ENCODE measurements at places on chromosomes 12 and 14.
A peak's percentile ranks its signal among the peaks of the same experiment; 100 is the strongest.

- DNase-seq, result no peak
These were observed 48.2 kb downstream of the AREL1 start for GRCh38 chr14:74664717-74665116.

- DNase-seq, result no peak
These were observed 24.3 kb downstream of the BCL2L14 start for GRCh38 chr12:12095021-12095420.

DNA sequence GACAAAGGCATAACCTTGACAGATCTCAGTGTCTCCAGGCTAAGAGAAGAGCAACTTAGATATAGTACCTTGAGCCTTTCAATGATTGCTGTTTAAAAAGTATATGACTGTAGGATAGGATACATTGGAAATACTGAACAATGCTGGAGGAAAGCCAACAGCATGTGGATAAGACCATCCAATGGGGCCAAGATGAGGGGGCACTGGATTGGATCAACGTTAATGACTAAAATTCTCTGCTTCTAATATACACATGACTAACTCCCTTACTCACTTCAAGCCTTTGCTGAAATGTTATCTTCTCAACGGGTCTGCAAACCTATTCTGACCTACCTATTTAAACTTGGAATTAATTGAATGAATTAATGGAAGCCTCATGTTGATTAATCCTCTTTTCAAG, 354.9 kb downstream of the RAD51B start:
- DNase-seq, result no peak

DNA sequence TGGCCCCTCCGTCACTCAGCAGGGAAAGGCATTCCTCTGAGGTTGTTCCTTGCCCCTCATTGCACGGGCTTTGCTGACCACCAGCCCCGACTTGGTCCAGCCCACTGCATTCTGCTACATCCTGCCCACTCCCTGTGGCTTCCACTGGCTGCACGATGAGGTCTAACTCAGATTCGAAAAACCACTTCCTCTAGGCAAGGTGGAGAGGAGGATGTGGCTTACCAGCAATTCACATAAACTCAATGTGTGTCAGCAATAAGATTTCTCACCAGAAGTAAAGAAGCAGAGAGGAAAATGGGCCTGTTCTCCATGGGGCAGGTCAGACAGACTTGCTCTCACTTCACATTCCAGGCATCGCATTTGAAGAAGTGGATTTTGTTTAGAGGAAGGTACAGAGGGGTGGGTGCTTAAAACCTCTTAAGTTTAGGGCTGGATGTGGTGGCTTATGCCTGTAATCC, 14.7 kb downstream of the GPR68 start:
- DNase-seq, result peak; percentile 85

DNA sequence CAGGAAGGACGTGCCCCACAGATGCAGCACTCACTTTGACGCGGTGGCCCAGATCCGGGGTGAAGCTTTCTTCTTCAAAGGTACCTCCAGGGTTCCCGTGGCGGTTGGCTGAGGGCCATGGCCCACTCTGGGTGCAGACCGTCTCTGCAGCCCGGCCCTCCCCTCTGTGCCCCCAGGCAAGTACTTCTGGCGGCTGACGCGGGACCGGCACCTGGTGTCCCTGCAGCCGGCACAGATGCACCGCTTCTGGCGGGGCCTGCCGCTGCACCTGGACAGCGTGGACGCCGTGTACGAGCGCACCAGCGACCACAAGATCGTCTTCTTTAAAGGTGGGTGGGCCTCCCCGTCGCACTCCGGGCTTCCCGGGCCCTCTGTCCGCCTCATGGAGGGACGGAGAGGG, 16.9 kb downstream of the MMP17 start:
- DNase-seq, result no peak

DNA sequence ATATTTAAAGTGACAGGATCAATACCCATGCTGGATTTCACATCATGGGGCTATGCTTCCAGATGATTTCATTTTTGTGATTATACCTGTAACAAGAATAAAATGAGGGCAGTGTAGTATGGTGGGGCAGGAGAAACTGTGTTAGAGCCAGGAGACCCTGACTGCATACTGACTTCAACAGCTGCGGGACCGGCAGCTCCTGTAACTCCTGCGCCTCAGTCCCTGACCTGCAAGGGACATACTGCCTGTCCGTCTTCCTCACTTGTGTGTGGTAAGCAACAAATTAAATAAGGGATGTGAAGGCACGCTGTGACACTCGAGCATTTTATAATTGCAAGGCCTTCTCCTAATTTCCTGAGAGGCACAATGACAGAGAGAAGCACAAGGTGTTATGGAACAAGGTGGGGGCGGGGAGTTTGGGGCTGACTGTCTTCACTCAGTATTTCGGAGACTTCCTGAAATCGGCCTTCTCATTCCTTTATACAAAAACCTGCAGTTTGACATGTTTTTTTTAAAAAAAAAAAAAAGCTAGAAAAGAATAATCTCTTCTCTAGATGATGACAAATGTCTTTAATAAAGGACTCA, 164.2 kb downstream of the TTC7B start:
- no peak for DNase-seq

GRCh38 chr12:44240186-44240585, 404.3 kb downstream of the TMEM117 start:
- no peak for DNase-seq

DNA sequence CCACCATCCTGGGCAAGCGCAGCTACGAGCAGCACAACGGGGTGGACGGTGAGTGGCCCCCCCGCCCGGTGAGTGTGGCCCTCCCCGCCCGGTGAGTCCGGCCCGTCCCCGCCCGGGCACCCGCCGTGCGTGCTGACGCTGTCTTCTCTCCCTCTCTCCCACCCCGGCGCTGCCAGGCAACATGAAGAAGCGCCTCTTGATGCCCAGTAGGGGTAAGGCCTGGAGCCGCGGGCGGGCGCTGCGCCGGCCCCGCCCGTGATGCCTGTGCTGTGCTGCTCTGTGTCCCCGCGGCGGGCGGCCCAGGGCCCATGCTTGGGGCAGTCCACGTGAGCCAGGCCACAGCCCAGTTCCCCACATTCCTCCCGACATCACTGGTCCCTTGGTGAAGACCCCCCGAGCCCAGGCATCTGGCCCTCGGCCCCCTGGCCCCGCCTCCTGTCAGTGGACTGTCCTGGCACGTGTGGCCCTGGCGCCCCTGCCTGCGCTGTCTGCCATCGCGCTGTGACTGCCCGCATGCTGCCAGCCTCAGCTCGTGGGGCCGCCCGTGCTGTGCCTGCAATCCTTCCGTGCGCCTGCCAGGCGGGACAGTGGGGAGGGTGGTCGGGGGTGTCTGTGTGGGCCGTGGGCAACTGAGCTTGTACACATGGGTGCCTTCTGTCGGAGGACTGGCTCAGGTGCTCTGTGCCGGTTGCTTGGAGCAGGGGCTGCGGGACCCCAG, 7.9 kb upstream of the CRIP2 start:
- DNase-seq, result no peak

DNA sequence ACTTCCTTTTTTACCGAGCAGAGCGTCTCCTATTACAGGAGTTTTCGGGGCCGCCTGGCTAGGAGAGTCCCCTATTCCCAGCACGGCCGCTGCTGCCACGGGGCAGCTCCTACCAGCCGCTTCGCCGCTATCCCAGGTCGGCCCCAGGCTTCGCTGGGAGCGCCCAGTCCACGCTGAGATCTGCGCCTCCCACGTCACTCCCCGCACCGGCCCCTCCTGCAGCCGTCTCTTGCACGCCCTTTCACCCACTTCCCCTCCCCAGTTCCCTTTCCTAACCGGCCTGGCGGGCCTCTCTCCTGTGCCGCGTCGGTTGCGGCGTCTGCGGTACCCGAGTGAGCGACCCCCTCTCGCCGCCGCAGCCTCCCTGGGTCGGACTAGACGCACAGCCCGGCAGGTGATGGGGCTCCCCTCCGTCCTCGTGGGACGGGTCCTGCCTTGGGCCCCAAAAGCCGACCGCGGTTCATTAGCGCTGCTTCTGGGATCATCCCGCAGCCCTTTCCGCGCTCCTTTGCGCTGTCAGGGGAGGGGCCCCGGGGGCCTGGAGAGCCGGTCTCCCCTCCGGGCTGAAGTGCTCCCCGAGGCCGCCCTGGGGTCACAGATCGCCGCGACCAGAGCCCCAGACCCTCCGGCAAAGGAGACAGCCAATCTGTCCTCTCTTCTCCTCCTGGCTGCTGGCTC, 1318.4 kb downstream of the TMEM121 start:
- DNase-seq, result no peak

GRCh38 chr12:127588249-127588648, 678.7 kb upstream of the TMEM132C start:
- no peak for DNase-seq

- no peak for DNase-seq
These were observed 24.4 kb downstream of the ANKS1B start for GRCh38 chr12:99960311-99960710.

- no peak for DNase-seq
These were observed 32.0 kb downstream of the PRKD1 start for GRCh38 chr14:29895591-29896083.

DNA sequence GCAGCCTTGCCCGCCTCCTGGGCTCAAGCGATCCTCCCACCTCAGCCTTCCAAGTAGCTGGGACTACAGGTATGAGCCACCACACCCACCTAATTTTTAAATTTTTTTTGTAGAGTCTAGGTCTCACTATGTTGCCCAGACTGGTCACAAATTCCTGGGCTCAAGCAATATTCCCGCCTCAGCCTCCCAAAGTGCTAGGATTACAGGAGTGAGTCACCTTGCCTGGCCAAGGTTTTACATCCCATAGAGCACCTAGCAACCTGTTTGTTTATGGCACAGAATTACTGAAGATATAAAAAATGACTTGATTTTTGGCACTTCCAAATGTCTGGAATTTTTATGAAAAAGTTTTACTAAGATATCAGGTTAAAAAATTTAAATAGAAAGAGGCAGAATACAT, 16.5 kb downstream of the MYO1A start:
- DNase-seq, result no peak

GRCh38 chr12:123877968-123878367, 94.7 kb downstream of the CCDC92 start:
- DNase-seq, result no peak

DNA sequence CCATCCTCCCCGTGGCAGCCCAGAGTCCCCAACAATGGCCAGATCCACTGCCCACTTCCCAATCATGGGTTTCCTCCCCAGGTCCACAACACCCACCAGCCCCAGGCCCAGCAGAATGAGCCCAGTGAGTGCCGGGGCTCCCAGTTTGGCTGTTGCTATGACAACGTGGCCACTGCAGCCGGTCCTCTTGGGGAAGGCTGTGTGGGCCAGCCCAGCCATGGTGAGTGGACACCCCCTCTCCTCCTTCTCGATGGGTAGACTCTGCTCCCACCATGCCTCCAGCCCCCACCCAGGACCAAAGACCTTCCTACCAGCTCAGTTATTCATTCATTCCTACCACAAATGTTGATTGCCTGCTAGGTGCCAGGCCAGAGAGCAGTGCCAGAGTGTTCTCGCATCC, 23.8 kb downstream of the PAPLN start:
- DNase-seq, result no peak

- DNase-seq, result no peak
These were observed 61.3 kb downstream of the ZNF664 start for GRCh38 chr12:124034297-124034696.

GRCh38 chr14:67491741-67492507, 3.4 kb upstream of the TMEM229B start:
- no peak for DNase-seq

DNA sequence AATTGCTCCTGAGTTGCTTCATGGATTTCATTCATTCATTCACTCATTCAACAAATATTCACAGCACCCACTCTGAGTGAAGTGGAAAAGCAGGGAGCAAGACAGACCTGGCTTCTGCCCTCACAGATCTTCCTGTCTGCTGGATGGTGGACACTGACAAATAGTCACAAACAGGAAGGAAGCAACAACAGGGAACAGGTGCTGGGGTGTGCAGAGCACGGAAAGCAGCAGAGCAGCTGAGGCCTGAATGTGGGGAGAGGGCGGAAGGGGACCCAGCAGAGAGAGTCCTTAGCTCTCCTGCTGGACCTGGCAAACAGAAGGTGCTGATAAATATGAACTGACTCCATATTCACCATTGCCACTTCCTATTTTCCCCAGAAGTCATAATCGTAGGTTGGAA, 54.4 kb downstream of the SETD3 start:
- DNase-seq, result no peak

DNA sequence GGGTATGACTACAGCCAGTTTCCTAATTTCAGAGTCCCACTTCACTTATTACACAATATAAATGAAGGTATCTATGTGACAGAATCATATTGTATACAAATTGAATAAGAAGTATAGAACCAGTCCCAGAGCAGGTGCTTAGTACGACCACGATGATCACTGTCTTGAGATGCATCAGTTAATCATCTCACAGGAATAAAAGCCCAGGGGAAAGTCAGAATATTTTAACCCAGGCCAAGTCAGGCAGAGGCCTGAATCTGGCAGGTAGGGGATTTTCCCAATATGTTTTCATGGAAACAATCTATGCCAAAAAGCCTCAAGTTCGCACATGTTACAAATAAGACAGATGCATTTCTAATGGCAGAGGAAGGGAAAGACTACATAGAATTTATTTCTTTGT, 758.4 kb downstream of the BCL11B start:
- no peak for DNase-seq

DNA sequence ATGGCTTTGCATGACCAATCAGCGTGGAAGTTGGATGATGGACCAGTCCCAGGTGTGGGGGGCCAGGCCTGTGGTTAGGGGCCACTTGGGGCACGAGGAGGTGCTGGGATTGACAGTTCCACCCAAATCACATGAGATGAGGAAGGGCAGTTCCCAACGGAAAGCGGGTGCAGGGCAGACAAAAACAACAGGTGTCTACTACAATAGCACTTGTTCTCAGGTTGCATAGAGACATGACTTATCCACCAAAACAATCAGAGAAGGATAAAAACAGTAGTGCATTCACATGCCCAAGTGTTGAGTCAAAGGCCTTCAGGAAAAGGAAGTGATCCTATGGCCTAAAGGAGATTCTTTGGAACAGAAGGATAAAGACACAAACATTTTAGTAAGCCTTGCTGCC, 14.6 kb upstream of the EIF2B2 start:
- DNase-seq, result no peak

GRCh38 chr14:77603654-77604255, 12.7 kb downstream of the SPTLC2 start:
- DNase-seq, result no peak

- DNase-seq, result no peak
These were observed 63.2 kb downstream of the FBXL14 start for GRCh38 chr12:1531153-1531653.

- no peak for DNase-seq
These were observed 1.2 kb upstream of the TNFAIP2 start for GRCh38 chr14:103121846-103122584.

GRCh38 chr12:104003596-104003995, 37.9 kb downstream of the TDG start:
- no peak for DNase-seq

GRCh38 chr12:104747955-104748354, 210.1 kb downstream of the SLC41A2 start:
- no peak for DNase-seq
